Globus pallidus (tissue), 1 donor: ENCODE measurements at places on chromosomes 5 and 9.

- DNase-seq: no peak
Measured at GRCh38 chr5:112445626-112446350, 26.7 kb upstream of the EPB41L4A start.

DNA sequence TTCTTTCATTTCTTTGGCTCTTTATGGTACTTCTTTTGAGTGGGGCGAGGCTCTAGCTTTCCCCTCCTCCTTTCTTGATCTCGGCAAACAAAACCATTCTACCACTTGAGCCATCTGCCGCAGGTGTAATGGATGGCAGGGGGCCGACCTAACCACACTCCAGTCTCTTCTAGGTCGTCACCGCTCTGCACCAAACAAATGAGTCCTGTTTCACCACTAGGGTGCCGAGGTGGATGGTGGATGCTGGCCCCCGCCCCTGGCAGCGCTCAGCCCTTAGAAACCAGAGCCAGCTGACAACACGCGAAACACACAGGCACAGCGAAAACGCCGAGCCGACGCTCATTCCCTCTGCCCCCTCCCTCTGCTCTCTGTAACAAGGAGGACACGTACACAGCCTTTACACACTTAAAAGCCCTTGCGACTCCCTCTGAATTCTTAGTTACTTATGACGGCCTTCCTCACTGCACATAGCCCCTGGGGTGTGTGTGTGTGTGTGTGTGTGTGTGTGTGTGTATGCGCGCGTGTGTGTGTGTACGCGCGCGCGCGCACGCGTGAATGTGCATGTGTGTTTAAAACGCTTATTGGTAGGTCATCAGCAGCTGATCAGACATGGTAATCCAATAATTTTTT is 199.4 kb downstream of the MEF2C start:
- peak; percentile 80 for DNase-seq

DNA sequence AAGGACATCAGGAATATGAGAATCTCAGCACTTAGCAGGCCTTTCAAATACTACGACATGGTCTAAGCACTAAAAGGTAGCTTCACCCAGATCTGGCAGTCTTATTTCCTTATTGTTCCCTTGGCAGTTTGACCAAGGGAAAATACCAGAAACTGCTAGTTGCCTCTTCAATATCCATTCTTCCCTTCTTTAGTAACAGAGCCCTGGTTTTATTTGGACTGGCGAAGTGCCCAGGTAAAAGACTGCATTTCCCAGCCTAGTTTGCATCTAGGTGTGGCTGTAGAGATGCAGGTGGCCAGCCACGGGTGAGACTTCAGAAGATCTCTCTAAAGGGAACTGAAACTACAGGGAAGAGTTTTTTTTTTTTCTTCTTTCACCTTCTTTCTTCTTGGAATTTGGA is 21.6 kb downstream of the DMRT2 start:
- no peak for DNase-seq

DNA sequence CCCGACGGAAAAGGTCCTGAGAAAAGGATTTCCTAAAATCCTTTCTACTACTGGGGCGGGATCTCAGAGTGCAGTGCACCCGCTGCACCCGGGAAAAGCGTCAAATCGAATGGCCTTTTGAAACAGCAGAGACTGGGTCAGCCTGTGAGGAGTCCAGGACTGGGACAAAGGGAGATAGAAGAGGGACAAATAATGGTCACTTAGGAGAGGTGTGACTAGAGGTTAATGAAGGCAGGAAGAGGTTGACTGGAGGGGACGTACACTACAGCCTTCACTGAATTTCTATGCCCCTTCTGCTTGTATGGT is 1.5 kb downstream of the PLPPR1 start:
- peak; percentile 11 for DNase-seq

GRCh38 chr9:69173497-69173890 is 583 bp upstream of the TJP2 start:
- no peak for DNase-seq

GRCh38 chr5:73388306-73388684 is 60.3 kb downstream of the FOXD1 start:
- no peak for DNase-seq

DNA sequence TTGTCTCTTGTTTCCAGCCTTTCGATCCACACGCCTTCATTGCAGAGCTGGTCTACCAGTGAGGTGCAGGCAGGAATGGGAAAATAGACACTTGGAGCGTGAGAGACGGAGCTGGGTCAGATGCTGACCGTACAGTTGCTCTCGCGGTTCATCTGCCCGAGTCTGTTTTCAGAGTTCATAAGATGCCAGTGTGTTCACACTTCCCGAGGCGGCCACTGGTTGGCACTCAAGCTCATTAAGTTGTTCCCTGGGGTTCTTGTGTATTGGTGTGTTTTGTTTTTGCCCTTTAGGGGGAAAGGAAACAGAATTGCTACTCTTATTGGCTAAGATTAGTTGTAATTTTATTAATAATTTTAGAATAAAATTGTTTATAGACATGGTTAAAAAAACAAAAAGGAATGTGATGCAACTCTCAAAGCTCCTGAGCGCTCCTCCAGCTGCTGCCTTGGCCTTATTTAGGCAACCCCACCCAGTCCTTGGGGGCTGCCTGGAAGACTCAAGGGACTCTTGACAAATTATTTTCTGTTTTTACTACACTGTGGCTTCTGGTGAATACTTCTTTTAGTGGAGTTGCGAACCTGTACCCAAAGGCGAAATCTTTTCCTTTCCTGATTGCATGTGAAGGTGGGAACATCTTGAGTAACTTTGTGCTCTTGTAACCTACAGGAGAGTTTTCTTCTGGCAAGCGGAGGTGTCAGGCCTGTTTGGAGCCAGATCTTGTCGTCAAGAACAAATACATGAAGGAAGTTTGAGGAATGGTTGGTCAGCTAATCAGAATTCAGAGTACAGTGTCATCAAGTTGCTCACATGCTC is 146.1 kb downstream of the MAST4 start:
- peak; percentile 16 for DNase-seq

DNA sequence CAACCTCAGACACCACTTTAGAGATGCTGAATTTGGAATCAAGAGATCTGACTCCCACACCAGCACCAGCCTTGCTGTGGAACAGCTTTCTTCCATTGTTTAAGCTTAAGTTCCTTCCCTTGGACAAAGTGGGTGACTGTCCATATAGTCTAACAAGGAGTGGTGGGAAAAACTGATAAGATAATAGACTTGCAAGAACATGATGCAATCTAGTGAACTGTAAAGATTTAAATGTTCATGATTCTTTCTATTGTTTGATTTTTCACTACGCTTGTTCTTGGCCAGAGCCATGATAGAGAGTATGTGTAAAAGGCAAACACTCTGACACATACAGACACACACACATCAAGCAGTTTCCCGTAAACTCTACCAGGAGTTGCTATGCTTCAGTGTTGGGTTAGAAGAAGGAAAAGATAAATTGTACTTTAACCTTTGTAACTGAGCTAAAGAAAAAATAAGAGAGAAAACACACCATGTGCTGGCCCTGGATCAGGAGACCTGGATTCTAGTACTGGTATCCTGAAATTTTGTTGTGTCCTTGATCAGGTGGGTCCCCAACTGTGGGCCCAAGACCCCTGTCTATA is 94.3 kb downstream of the PAPPA start:
- no peak for DNase-seq

- DNase-seq: no peak
Measured at GRCh38 chr5:149038336-149039080, 24.4 kb downstream of the SH3TC2 start.

DNA sequence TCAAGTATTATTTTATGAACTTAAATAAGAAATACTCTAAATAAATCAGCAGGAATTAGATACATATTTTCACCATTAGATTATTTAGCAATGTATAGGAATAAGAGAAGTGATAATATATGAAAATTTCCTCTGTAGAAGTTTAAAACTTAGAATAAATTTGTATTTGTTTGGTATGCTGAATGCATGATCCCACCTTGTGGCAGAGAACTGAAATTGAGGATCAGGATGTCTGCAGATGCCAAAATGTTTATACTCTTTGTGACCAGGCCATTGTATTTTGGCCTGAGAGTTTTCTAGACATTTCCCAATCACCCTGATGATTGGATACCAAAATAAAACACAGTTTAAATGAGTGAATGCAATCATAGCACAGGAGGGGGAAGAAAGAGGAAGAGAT is 6.3 kb downstream of the TYRP1 start:
- no peak for DNase-seq

DNA sequence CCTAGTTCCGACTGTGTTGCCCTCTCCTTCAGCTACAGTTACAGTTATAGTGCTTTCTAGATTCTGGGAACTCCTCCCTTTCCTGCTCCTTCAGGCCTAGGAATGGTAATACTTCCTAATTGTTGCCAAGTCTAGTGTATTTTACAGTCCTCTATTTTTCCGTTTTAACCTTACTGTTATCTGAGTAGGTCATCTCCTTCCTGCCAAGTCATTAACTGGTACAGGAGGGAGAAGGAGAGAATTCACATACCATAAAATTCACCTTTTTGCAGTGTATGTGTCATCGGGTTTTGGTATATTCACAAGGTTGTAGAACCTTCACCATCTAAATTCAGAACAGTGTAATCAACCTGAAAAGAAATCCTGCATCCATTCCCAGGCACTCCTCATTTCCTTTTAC is 335.4 kb upstream of the MEF2C start:
- DNase-seq: no peak

DNA sequence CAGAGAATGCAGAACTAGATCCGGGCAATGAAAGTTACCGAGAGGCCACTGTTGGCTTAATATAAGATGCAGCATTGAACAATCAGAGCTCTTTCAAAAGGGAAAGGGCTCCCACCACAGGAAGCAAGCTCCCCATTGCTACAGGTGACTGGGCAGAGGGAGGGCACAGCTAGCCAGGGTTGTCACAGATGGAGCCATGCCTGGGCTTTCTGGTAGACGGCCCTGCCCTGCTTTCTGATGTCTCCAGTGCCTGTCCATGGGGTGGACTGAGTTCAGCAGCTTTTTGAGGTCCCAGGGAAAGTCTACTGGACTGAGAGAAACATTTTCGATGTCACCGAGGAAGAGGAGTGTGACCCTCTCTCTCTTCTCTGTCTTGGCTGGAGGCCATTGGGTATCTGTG is 14.1 kb downstream of the RGS3 start:
- DNase-seq: no peak

DNA sequence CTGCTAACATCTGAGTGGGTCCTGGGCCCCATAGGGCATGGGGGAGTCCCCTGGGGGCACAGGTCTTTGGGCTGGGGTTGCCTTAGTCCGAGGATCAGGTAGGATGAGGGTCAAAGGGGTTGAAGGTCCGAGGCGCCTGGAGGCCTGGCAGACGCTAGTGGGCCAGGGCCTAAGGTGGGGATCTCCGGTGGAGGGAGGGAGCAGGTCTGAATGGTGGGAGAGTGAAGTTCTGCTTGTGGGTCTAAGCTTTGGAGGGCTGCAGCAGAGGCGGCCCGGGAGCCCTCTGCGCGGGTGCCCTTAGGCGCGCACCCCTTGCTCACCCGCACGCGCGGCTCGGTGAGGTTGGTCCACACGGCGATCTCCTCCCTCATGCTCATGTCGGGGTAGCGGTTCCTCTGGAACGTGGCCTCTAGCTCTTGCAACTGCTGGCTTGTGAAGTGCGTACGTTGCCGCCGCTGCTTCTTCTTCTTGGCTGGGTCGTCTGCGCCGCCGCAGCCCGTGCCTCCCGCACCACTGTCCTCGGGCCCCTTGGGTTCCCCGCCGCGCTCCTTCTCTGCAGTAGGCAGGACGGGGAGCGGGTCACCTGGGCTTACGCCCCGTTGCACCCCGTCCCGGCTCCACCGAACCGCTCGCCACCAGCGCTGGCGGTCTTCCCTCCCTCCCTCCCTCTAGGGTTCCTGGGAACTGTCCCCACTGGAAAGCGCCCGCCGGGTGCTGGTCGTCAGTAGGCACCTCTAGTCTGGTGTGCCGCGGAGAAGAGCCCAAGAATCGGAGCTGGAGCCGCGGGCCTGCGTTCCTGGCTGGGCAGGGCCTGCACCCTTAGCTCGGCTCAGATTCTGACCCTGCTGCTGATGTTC is 2.8 kb downstream of the PITX1 start:
- DNase-seq: no peak

DNA sequence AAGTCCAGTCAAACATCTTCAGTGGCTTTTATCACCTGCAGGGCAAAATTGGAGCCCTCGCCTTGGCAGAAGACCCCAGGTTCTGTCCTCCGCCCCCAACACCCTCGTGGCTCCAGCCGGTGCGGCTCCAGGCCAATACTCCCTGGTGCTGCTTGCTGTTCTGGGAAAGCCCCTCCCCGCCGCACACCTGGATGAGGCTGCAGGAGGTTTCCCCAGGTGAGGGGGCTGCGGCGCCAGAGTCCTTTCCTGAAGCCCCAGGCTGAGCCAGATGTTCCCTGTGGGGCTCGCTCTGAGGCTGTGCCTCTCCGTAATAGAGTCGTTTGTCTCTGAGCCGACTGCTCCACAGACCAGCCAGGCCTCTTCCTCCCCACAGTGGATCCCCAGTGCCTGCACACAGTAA is 375.4 kb upstream of the IRX1 start:
- no peak for DNase-seq

DNA sequence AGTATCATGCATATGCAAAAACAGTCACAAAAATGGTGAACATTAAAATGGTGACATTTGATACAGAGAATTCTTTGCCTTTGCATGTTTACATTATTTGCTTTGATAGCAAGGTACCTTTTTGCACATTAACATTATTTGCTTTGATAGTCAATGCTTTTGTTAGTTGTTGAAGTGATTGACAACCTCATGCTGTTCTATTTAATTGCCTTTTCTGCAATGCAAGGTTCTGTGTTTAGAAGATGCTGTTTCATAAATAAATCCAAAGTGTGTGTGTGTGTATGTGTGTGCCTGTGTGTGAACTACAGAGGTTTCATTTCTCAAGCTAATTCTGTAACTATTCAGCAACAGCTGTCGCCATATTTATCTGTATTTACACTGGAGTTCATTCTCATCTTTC is 668.7 kb downstream of the NR2F1-AS1 start:
- DNase-seq: no peak

DNA sequence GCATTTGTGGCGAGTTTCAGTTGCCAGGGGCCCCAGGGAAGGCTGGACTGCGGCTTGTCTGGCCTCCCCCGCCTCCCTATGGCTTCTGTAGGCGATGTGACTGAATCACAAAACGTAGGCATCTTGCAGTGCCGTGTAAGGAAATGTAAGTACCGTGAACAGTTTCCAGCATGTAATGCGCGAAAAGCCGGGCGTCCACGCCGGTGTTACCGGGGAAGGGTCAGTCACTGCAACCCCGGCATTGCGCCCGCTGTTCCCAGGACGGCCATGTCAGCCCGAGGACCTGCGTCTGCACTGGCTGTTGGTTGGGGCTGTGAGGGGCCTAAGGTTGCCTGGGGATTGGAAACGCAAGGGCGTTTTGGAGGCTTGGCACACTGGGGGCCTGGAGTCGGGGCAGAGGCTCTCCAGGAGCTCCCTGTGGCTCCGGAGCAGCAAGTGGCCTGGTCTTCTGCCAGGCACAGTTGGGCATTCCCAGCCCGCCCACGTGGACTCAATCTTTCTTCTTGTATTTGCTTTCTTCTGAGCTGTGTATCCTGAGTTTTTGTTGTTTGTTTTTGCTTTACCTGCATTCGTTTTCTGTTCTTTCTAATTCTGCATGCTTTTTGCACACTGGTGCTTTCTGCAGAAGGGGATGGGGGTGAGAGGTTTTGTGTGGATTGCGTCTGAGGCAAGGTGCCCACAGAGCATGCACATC is 36.9 kb upstream of the PLEKHG4B start:
- DNase-seq: no peak
